ENCODE measurements at places on chromosomes 4 and X.

DNA sequence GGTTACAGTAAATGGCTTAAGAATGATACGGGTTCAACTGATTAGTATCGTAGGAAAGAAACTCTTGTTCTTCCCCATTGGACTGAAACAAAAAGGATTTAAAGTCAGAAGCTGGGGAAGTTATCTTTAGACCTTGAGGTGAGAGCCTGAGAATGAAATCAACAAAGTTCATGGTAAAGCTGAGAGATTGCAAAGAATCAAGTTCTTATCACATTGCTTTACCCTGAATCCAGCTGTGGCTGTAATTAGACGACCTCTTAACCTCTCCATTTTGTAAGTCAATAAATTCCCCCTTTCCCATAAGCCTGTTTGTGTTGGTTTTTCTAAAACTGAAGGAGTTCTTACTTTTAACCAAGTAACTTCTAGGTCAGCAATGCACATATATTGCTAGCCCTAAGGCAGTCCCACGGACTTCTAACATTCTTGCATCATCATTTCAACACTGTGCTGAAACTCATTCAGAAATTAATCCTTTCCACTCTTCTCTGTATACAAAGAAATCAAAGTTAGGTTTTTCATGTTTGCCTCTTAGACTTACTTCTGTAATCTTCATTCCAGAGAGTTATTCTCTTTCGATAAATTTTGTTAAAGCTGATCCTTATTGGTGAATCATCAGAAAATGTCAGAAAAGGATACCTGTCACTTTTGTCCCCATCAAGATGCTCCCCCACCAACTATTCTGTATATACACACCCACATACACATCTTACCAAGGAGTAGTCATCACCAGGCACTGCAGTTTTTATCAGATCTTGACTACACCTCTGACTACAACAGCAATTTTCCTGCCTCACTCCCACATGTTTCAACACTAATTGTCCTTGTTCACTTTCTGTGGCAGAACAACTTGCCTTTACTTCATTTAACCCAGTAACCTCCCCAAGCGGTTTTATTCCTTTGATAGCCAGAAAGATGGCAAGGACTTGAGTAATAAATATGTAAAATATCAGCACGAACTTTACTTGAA, 77.9 kb upstream of the STK26 start:
- DNase-seq, result no peak

GRCh38 chrX:132810488-132810887, 147.9 kb downstream of the HS6ST2 start:
- no peak for DNase-seq

- peak; percentile 66 for DNase-seq
Measured at GRCh38 chr4:186789651-186790050, 66.0 kb upstream of the FAT1 start.

- DNase-seq, result no peak
Measured at GRCh38 chr4:54165011-54165410, 64.1 kb upstream of the PDGFRA start.

DNA sequence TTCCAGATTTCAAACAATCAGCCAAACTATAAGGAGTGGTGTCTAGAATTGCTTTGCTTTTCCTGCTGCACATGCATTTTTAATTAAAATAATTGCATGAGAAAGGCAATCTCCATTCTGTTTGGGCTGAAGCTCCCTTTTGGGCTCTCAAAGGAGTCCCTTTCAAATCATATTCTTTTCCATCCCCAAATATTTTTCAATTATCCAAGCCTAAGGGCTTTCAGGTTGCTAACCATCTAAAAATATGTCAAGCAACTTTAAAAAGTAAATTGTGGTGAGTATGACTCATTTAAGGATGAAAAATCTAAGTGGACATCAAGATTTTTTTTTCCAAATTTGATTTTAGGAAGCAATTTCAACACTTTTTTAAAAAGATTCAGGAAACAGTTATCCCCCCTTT, 28.4 kb downstream of the PIR start:
- no peak for DNase-seq

DNA sequence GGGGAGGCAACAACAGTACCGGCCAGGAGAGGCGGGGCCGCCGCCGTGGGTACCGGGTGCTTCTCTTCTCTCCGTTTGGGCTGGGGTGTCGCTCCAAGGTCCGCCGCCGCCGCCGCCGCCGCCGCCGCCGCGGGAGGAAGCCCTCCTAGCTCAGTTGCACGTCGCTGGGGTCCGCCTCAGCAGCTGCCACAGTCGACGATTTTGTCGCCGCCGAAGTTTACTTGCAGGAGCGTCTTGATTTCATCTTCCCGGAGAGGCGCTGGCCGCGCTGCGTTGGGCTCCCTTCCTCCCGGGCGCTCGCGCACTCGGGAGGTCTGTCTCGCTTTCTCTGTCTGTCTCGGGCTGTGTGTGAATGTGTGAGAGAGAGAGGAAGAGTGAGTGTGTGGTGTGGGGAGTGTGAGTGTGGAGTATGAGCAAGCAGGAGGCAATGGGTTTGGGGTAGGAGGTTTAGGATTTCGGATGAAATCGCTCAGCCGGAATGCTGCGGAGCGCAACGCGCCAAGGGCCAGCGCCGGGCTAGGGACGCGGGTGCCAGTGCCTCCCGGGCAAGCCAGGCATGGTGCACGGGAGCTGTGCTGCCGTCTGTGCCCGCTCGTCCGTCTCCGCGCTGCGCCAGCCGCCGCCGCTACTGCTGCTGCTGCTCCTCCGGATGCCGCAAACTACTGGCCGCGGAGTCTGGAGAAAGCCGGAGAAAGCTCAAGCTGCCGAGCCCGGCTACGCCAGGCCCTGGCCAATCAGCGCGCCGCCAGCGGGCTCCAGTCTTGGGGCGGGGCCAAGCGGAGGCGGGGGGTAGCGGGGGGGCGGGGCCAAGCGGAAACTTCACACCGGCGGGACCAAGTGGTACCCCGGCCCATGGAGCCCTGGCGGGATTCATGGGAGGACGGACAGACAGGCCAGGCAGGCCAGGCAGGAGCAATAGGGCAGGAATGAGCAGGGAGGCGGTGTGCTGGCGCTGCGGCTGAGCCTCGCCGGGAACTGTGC, at the start of gene PCDH19:
TSS of gene PCDH19 (minus strand) at position 664 of the 981 bp plus-strand sequence. CDS start 1,676 bp downstream, outside the sequence.
- no peak for DNase-seq

Data from AG04450 (cell line).